ENCODE measurements at places on chromosomes 1 and 21. TPM values are rescaled to one million over a fixed set of nuclear protein-coding genes. Genes with fewer than 3 reads are reported as not detected.

Gene WDR64
- not detected for total RNA-seq

Gene CLCA4
- not detected for total RNA-seq

Gene NR0B2
- total RNA-seq, result not detected

Gene AVPR1B
- not detected for total RNA-seq

Gene B3GALT5
- total RNA-seq, result 0.22 TPM

Gene PCP4L1
- not detected for total RNA-seq

Gene MXRA8
- 0.15 TPM for total RNA-seq

Gene SH3BGRL3
- 121 TPM for total RNA-seq

Gene CR1
- not detected for total RNA-seq

Gene FNDC5
- total RNA-seq, result 0.23 TPM

Gene SLAMF7
- 1.1 TPM for total RNA-seq

Gene PLA2G2A
- total RNA-seq, result not detected

Gene SERTAD4
- total RNA-seq, result 0.59 TPM

Gene PKP1
- not detected for total RNA-seq

Gene KRTAP21-3
- total RNA-seq, result not detected

Gene DRAXIN
- 0.05 TPM for total RNA-seq

Gene NR5A2
- 3.6 TPM for total RNA-seq

Gene S100A16
- 478 TPM for total RNA-seq

Gene ARL8A
- total RNA-seq, result 50.6 TPM

Gene PIK3C2B
- total RNA-seq, result 9.2 TPM

Gene LCE1C
- total RNA-seq, result not detected

Gene CYP4A22
- not detected for total RNA-seq

Gene GRHL3
- total RNA-seq, result 0.65 TPM

Gene DLGAP3
- 0.14 TPM for total RNA-seq

Gene NCAM2
- total RNA-seq, result not detected

Gene CRYZL1
- total RNA-seq, result 14.0 TPM

Gene TRIM45
- total RNA-seq, result 0.66 TPM

Gene PRAMEF26
- not detected for total RNA-seq

Gene NID1
- 6.7 TPM for total RNA-seq

Gene DTL
- 21.9 TPM for total RNA-seq

Gene C1orf185
- total RNA-seq, result not detected

Gene RGS8
- total RNA-seq, result not detected

Gene NT5C1A
- total RNA-seq, result not detected

Gene WNT9A
- total RNA-seq, result 6.0 TPM

Gene ITGB2
- total RNA-seq, result 1.0 TPM

Gene TNFRSF4
- not detected for total RNA-seq

Gene IRF6
- total RNA-seq, result 0.05 TPM

Gene CENPF
- 87.6 TPM for total RNA-seq

Gene SH2D5
- 17.6 TPM for total RNA-seq

Gene NGF
- 2.2 TPM for total RNA-seq

Gene SPRR2F
- total RNA-seq, result not detected

Gene IL20
- total RNA-seq, result not detected

Gene SPATA46
- total RNA-seq, result not detected

Gene OR2AK2
- total RNA-seq, result not detected

Gene RYR2
- 0.13 TPM for total RNA-seq

Gene SLAMF6
- not detected for total RNA-seq

Gene SLC35D1
- total RNA-seq, result 6.4 TPM

Gene TSPEAR
- not detected for total RNA-seq

Gene CELA2B
- not detected for total RNA-seq

Gene ZNF683
- total RNA-seq, result not detected

Gene ENTREP3
- 38.4 TPM for total RNA-seq

Gene SAMD13
- total RNA-seq, result 1.1 TPM

Gene PLXNA2
- 0.90 TPM for total RNA-seq

Gene COL18A1
- total RNA-seq, result 180 TPM

Gene PROK1
- total RNA-seq, result not detected

Gene IL19
- total RNA-seq, result not detected

Gene PDXK
- total RNA-seq, result 214 TPM

All from A549 treated with ZK216348 at 1 μM for 4 hours (cell line).